ENCODE measurements at places on chromosomes 12 and 14.
A peak's percentile ranks its signal among the peaks of the same experiment; 100 is the strongest.

DNA sequence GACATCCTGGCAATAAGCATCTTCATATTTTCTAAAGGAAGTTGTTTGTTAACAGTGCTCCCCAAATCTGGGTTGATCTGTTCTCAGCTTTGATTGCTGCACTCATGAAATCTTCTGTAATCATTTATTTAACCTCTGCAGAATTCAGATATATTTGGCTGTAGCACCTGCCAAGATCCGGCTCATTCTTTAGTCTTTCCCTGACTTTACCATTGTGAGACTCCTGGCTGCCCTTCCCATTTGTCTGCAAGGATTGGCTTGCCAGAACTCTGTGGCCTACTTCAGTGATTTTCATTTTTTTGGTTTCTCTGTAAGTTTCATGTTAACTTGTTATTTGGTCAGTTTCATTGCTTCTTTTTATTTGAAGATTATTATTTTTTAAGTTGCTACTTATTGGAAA lies 191.2 kb upstream of the PLXNC1 start:
- no peak for DNase-seq

DNA sequence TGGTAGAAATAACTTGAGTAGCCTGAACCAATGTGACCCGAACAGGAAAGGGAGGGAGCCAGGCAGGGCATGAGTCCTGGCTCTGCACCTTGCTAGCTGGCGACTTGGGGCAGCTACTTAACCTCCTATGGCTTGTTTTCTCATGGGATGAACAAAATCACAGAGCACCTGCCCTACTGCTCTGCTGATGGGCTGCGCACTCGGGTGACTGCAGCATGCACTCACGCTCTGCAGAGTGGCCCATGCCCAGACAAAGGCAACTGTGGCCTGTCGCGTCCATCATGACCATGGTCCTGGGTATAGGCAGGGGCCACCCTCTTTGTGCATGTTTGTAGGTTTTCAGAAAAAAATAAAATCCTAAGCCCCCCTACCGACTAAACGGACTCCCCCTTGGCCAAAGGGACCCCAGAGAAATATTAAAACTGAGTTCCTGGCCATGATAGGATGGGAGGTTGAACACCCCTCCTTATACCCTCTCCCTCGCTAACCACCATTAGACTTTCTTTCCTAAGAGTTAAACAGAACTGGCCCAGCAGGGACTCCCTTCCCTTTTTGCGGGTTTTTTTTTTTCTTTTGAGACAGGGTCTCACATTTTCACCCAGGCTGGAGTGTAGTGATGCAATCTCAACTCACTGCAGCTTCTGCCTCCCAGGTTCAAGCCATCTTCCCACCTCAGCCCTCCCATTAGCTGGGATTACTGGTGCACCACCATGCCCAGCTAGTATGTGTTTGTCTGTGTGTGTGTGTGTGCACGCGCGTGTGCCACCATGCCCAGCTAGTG lies 32.5 kb downstream of the VWF start:
- no peak for DNase-seq

DNA sequence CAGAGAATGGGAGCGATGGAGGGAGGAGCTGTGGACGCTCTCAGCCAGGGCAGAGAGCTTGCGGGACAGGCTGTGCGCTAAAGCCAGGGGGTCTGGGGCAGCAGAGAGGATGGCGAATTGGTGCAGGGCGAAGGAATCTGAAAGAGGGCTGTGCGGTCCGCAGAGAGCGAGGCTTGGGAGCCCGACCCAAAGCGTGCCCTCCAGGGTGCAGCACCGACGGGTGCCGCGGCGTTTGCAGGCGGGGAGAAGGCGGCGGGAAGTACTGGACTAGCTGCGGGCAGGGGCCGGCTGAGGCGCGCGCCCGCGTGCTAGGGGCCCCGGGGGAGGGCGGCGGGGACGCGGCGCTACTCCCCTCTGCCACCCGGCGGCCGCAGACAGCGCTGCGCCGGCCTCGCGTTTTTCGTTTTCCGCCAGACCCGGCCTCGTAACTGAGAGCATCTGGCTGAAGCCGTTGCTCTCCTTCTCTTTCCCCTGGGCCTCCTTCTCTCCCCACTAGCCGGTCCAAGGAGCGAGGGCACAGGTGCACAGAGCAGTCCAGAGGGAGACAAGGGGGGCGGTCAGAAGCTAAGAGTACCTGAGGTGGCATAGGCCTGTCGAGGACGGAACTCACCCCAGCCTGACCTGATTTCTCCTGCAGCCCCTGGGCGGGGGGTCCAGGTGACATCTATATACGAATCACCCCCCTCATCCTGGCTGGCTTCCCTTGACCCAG lies 24.9 kb downstream of the SLC6A12 start:
- no peak for DNase-seq

DNA sequence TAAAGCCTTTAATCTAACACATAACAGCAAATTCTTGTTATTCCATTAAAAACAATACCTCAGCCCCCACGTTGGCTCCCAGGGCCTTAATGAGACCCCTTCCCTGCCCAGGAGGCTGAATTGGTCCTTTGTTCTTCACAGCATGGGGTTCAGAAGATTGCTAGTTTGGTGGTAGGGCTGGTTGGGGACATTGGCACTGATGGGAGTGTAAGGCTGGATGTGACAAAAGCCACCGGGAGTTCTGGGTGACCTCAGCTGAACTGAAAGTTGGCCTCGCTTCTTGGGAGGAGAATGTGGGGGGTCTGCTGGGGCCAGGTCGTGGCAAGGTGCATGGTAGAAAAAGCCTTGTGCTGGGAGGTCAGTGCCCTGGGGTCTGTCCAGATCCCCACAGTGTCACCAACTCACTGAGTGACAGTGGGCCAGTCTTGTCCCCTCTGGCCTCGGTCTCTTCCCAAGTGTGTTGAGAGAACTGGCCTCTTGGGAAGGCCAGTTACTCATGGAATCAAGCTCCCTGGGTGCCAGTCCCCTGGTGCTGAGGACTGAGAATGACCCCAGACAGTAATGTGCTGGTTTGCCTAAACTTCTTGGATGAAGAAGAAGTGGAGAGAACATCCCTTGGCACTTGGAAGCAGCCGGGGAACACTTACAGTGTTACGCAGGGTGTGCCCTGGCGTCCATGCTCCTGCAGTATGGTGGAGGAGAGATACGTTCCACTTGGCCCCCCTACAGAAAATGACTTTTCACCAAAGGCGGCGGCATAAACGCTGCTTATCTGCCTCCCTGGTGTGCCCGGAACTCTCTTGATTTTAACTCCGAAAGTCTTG lies 283.7 kb upstream of the RTL1 start:
- DNase-seq, result no peak

GRCh38 chr12:59660921-59661597 lies 65.2 kb downstream of the SLC16A7 start:
- no peak for DNase-seq

GRCh38 chr12:66289485-66289884 lies 12.8 kb upstream of the HELB start:
- no peak for DNase-seq

DNA sequence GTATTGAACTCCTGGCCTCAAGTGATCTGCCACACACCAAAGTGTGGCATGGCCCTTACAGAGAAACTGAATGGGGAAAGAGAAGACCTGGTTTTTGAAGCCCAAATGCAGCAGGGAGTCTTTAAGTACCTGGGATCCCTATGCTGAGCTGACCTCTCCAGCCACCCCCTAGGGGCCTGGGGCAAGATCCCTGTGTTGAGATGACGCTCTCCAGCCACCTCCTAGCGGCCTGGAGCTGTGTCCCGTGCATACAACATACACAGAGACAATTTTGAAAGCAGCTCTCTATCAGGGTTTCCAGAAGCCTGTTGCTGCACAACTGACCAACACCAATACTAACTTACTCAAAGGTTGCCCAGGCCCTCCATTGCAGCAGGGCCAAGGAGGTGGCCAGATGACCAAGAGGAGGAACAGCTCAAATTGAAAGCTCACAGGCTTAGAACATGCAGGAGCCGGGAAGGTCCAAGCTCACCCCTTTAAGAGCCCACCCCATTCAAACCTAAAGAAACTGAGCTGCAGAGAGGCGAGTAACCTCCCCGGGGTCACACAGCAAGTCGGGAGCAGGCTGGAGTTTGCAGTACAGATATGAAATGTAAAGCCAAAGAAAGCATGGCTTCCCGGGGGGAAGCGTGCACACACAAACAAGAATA lies 31.5 kb downstream of the TTC7B start:
- DNase-seq, result no peak

- no peak for DNase-seq
Measured at GRCh38 chr14:89325299-89325883, 91.6 kb downstream of the FOXN3 start.

DNA sequence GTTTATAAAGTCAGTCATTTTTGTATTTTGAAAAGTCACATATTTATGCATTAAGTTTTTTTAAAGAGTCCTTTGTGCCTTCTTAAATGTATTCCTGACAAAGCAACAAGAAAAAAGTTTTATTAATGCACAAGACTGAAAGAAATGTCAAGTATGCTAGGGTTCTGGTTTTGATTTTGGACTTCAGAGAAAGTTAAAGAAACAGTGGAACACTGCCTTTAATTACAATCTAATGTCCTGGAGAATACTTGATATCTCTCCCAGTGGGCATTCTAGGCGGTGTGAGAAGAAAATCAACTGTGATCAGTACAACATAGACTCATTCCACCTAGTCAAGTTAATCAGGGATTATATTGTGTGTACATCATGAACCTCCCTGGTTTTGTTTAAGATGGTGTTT lies 49.9 kb downstream of the PRICKLE1 start:
- no peak for DNase-seq

GRCh38 chr14:49173765-49174373 lies 412.3 kb downstream of the RPS29 start:
- DNase-seq, result peak; percentile 57

Data from NCI-H446 treated with DMSO at 0.1 percent for 48 hours (cell line).